GM04504 (cell line): ENCODE measurements at places on chromosomes 7 and 10.

DNA sequence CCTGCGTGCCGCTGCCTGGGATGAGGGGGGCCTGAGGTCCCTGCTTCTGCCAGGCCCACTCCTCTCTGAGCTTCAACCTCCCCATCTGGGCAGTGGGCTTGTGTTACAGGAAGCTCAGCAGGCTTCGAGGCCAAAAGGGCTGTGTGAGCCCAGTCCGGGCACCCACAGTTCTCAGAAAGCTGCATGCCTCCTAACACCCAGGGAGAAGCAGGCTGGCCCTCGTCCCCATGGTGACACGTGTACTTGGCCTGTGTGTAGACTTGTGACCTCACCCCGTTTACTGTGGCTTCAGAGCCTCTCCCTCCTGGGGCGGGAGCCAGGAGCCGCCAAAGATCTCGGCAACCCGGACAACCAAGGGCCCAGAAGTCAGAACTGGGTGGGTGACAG lies 2.2 kb upstream of the GRIFIN start:
- DNase-seq, result peak; percentile 62

DNA sequence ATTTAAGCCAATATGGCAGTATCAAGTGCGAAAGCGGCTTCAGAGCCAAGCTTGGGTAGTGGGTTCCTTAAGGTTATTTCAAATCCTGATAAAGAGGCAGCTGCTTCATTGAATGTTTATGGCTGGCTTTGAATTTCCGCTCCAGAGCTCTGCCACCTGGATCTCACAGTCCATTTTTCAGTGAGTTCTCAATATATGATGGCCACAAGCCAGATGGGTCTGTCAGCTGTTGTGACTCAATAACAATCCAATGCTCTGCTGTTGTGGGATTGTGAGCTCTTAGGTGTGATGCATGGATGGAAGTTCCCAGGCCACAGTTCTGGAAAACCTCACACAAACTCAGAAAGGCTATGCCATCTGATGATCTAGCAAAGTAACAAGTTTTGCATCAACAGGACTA lies 743.8 kb upstream of the LRRN3 start:
- no peak for DNase-seq

DNA sequence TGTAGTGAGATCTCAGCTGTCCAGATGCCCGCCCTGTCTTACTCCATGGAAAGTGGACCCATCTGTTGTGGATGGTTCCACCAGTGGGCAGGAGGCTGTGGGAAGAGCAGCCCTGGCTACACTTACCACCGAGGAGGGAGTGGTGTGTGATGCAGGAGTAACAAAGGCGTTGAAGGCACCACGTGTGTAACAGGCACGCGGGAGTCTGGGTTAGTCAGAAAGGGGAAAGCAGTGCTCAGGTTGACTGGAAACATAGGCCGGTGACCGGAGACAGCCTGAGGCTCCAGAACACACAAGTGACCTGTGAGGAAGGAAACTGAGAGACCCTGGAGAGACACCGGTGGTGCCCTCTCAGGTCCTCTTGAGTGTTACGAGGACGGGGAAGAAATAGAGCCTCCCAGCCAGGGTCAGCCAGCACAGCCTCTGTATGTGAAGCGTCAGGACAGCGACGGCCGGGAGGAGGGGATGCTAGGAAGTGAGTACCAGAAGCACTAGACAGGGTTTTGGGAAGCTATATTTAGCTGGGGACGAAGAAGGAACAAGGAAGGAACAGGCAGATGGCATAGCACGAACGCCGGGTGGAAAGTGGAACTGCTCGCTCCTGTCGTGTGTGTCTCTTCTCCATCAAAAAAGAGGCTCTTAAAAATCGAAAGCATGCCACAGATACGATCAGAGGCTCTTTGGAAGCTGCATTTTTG lies 51.7 kb downstream of the DAGLB start:
- no peak for DNase-seq

GRCh38 chr10:51241461-51241860 lies 167.2 kb downstream of the PRKG1 start:
- no peak for DNase-seq

DNA sequence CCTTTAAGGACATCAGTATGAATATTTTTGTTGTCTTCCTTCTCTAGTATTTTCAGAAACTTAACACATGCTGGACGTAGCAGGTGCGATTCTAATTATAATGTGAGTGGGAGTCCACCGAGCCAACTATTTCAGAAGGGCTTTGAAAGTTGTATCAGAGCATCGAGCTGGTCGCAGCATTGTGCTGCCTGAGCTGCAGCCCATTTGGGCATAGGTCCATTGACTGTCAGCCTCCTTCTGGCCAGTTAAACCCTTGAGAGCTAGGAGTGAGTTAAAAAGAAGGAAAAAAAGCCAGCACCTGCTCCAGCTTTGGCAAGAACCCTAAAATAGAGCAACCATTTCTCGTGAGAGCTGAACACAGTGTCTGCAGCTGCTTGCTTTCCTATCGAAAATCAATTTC lies 47.8 kb downstream of the SLC35G1 start:
- DNase-seq, result no peak

DNA sequence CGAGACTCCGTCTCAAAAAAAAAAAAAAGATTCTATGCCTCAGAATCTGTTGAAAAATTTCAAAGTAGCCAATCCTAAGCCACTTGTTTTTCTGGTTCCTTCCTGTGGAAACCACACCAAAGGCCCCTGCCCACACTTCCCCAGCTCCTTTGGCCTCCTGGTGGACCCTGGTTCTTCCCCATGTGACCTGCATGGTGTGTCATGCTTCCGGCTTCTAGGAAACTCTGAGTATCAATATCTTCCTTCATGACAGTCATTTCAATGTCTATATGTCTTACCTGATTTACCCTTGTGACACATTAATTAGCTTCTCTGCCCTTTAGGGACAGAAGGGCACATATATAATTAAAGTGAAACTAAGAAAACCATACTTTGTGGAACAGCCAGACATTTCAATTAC lies 80.4 kb upstream of the GRB10 start:
- no peak for DNase-seq

DNA sequence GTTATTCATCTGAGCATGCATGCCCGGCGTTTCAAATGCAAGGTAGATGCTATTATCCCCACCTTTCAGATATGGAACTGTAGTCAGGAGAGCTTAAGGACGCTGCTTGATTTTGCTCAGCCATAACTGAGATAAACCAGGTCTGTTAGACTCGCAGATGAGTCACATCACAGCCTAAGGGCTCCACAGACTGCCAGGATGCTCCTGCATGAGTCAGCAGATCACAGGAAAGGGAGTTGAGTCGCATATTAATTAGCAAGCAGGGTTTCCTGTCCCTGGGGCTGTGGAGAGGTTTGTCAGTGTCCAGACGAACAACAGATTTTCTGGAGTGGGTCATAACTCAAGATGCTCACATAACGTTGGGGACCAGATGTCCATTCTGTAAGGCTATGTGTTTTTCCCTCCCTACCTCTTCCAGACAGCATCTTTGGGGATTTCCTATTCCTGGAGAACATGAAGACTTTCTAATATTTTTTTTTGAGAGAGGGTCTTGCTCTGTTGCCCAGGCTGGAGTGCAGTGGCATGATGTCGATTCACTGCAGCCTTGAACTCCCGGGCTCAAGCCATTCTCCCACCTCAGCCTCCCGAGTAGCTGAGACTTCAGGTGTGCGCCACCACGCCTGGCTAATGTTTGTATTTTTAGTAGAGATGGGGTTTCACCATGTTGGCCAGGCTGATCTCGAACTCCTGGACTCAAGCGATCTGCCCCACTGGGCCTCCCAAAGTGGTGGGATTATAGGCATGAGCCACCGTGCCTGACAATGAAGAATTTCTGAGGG lies 36.7 kb downstream of the PFKFB3 start:
- peak; percentile 99 for DNase-seq

DNA sequence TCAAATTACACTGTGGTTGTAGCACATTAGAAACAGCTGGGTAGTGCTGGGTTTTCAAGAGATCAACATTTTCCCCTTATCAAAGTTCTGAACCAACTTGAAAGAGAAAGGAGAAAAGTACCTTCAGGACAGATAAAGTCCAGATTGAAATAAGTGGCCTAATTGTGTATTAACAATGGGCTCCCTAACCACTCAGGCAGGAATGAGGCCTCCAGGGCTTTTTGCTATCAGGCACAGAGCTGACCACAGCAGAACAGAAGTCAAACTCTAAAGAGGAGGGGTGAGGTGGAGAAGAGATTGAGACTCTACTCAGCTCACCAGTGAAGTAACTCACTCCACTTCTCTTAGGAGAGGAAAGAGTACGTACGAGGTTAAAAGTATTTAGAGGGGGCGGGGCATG lies 394.1 kb upstream of the PHF14 start:
- no peak for DNase-seq

GRCh38 chr7:112938863-112939573 lies 147.6 kb downstream of the GPR85 start:
- no peak for DNase-seq

- DNase-seq, result no peak
Observed at GRCh38 chr10:5461203-5461588, 38.2 kb downstream of the CALML5 start.

DNA sequence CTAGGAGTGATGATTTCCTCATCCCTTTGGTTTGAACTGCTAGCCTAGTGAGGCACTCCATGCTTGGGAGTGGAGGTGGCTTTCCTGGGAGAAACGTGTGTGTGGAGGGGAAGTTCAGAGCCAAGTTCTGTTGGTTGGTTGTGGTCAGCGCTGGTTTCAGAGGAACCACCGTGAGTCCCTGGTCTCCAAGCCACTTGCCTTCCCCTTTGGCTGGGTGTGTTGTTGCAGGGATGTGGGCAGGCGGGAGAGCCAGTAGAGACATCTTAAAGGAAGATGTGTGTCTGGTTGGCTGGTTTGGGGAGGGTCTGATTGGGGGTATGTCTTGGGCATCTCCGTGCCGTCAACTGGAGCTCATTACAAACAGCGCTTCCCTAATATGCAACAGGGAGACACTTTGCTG lies 130.8 kb upstream of the TCF7L2 start:
- DNase-seq, result no peak

DNA sequence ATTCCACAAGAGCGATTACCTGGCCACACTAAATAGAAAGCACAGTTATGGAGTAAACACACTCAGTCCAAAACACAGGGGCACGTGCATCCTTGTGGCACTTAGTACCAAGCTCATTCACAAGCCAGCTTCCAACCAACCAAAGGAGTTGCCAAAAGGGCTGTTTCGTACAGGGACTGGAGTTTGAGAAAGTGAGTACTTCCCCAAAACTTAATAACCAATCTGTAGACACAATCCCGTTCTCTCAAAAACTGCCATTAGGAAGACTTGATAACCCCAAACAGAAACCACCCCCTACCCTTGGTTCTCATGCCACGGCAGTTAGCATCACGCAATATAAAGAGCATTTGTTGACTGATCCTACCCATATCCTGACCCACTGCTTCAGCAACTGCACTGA lies 166.2 kb upstream of the ASAH2 start:
- DNase-seq, result no peak

DNA sequence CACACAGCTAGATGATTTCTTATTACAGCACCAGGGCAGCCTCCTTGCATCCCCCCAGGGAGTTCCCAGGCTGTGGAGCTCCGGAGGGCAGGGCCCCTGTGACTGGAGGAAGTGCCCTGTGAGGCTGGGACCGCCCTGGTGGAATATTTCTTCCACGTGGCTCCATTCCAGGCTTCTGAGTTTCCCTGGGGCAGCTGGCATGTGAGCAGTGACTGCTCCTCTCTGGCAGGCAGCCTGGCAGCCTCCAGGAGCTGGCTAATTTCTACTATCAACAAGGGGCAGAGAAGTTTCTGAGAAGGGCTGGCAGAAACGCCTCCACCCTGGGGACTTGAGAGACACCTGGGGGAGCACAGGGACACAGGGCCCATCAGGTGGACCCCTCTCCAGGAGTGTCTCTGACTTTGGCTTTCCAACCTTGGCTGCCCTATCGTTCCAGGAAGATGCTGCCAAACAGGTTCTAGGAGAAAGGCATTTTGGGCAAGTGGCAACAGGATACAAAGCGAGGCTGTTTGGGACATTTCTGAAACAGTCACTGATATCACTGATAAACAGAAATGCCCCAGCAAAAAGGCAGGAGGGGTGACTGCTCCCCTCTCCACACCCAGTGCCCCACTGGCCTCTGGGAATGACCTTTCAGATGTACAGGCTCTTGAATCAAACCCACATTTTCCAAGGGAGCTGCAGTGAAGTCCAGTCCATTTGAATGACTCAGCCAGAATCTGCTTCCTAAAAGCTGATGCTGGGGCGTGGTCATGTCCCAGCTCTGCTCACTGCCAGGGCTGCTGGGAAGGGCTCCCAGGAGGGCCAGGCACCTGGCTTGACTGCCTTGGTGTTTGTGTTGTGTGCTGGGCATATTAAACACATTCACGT lies 16.1 kb downstream of the MYOF start:
- DNase-seq, result peak; percentile 96

GRCh38 chr7:123431075-123431614 lies 103.2 kb downstream of the IQUB start:
- DNase-seq, result no peak

DNA sequence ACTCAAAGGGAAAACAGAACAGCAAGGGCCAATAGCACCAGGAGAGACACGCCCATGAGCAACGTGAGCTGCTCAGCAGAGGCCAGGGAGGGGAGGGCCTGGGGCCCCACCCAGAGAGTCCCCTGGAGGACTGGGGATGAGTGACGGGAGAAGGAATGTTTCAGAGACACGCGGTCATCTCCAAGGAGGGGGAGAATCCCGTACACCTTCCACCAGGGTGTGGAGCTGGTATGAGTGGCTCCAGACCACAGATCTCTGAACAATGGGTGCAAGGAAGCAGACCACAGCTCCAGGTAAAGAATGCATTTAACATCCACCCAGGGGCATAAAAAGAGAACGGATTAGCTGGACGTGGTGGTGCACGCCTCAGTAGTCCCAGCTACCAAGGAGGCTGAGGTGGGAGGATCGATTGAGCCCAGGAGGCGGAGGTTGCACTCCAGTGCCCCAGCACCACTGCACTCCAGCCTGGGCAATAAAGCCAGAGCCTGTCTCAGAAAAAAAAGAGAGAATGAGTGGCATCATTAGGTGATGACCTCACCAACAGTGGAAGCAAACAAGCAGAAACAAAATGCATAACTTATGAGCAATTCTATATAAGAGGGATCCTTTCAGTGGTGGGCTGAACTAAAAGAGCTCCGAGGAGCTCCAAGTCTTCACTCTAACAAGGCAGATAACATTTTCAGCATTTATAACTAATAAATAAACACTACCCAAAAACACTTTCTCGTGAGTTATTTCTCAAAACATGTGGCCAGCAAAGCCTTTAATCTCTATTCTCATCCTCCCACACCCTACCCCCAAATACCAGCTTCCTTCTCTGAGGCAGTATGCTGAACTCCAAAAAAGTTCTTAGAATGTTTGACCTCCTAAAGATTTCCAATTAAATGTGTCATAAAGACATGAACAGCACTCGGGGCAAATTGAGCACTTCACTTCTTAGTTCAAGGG lies 12.5 kb downstream of the PSAP start:
- DNase-seq, result no peak
